Left hindlimb (tissue), 1 donor: ENCODE measurements at places on chromosomes 2 and 18.

- no peak for DNase-seq
Observed at GRCh38 chr18:61388010-61388409, 54.8 kb downstream of the CDH20 start.

- no peak for DNase-seq
Observed at GRCh38 chr2:32805104-32806095, 141.4 kb upstream of the LTBP1 start.

DNA sequence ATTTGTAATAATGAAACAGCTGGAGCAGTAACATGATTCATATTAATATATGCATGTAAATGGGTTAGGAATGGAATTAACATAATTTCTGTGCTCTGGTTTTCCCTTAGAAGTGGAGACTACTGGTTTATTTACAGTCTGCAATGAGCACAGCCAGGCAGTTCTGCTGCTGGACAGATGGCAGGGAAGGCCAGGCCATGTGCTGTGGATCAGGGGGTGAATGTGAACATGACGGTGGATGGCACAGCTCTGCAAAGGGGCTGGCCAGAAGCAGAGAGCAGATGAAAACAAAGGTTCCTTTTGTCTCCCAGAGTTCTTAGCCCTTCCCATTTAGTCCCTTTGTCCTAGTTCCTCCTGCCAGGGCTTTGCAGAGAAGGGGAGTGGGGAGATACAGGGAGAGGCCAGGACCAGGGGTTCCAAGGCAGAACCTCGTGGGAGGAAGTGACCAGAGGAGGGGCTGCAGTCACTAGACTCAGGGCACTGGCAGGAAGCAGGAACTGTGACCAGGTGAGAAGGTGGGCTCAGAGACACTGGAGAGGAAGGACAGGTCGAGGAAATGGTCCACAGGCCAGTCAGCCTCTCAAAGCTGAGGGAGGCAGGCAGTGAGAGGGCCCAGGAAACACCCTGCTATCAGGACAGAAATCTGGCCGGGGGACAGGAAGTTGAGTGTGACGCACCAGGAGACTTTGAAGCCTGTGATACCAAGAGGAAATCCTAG, 112.9 kb upstream of the ATP8B1 start:
- peak; percentile 54 for DNase-seq

DNA sequence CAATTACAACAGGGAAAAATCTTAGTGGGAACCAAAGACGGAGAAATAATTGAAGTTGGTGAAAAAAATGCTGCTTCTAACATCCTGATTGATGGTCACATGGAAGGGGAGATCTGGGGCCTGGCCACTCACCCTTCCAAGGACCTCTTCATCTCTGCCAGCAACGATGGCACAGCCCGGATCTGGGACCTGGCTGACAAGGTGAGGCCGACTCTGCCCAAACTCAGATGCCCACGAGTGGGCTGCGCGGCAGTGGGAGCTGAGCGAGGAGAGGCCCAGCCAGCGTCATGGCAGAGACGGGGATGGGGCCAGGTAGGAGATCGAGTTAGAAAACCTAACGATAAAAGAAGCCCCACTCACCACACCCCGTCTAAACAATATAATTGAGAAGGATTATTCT, 87.7 kb downstream of the RTN4 start:
- DNase-seq = no peak

- no peak for DNase-seq
Observed at GRCh38 chr2:69356471-69356870, 30.6 kb downstream of the GFPT1 start.

DNA sequence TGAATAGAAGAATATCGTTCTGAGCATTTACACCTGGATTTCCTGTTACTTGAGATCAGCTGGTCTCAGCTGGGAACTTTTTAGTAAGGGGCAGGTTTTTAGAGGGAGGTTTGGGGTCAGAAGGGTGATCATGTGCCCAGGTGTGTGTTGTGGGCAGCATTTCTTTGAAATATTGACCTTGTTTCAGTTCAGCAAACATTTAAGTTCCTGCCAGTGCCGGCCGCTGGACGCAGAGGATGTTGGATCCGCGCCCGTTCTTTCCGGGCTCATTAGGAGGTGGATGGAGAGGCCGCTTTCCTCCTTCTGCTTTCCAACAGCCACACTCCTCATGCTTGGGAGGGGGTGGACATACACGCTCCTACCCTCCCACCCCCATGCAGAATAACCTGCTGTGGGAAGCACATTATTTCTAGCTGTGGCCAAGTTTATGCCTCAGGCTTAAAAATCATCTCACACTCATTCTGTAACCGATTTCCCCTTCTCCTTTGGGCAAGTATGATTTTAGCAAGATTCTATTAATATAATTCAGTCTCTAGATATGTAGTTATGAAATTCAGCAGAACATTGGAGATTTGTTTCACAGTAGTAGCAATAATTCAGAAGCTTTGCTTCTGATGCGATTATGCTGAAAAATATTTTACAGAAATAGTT, 131.4 kb downstream of the ZNF236 start:
- peak; percentile 69 for DNase-seq

DNA sequence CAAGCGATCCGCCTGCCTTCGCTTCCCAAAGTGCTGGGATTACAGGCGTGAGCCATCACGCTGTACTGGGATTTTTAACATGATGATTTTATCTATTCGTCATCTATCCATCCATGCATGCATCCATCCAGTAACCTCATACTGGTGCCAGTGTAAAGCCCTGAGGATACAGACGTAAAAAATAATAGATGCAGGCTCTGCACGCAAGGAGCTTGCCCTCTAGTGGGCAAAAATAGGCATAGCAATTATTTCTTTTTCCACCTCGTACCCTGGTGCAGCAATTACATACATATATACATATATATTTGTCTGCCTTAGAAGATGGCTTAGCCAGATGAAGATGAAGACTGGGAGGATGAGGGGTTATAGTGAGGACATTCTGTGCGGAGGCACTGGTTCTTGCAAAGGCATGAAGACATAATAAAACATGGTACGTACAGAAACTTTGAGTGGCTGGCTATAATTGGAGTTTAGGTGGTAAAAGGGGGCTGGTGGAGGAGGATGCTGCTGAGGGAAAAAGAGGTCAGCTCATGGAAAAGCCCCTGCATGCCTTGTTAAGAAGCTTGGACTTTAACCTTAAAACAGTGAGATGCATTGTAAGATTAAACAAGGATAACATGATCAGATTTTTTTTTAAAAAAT, 19.6 kb upstream of the RPIA start:
- no peak for DNase-seq
